Testis (tissue), 5 donors: ENCODE measurements at places on chromosomes 1 and 21.

GRCh38 chr1:185914089-185914488 lies 179.9 kb downstream of the HMCN1 start:
- no peak for DNase-seq

DNA sequence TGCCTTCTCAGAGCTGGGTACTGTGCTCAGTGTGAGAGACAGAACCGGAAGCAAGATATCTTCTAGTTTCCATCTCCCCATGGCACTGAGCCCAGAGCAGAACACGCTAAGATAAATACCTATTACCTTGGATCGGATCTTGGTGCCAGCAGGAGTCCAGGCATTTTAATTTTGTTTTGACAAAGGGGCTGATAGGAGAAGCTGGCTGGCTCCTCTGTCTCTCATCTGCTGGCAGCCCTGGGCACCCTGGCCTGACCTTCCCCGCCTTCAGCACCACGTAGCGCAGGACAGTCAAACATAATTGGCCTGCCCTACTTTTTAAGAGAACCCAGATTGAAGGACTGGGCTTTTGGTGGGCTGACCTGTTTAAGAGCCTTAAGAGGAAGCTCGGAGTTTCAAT lies 160.7 kb upstream of the KLHDC7A start:
- DNase-seq = no peak

GRCh38 chr1:4176841-4177240 lies 276.8 kb upstream of the C1orf174 start:
- no peak for DNase-seq

DNA sequence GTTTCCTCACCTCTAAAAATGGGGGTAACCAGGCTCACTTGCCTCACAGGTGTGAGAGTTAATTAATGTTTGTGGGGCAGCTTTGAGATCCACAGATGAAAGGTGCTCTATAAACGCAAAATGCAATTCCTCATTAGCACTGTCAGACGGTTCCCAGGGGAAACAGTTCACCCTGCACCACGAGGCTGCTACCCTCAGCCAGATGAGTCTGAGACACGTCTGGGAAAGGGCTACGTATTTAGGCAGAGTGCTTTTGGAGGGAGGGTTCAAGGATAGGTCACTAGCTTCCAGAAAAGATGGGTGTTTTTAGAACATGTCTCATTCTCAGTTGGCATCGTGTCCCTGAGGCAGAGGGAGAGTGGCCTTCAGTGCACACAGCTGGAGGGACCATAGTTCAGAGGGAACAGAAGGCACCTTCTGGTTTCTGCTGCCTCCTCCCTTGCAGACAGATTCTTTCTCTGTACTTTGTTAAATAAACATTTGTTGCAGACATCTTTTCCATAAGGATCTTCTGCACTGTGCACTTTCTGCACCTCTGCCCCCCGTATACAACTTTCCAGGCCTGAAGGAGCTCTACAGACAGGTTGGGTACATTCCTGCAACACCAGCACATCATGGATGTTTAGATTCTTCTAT lies 139.9 kb downstream of the CLIC6 start:
- DNase-seq = no peak

- DNase-seq = no peak
Observed at GRCh38 chr1:94988356-94988755, 61.4 kb upstream of the CNN3 start.

DNA sequence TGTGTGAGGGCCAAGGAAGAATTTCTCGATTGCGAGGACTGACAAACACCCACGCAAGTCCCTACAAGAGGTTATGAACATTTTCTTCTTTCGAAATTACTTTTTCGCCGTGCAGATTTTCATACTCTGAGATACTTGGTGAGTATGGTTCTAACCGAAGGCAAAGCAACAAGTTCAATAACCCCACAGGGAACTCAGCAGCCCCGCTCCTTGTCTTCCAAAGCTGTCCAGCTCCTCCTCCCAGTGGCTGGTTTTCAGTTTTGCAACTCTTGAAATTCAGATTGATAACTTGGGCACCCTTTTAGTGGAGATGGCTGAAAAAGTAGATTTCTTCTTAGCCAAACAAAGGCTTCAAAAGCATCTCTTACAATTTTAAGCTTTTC lies 154.4 kb downstream of the SETD4 start:
- DNase-seq = peak; percentile 25

DNA sequence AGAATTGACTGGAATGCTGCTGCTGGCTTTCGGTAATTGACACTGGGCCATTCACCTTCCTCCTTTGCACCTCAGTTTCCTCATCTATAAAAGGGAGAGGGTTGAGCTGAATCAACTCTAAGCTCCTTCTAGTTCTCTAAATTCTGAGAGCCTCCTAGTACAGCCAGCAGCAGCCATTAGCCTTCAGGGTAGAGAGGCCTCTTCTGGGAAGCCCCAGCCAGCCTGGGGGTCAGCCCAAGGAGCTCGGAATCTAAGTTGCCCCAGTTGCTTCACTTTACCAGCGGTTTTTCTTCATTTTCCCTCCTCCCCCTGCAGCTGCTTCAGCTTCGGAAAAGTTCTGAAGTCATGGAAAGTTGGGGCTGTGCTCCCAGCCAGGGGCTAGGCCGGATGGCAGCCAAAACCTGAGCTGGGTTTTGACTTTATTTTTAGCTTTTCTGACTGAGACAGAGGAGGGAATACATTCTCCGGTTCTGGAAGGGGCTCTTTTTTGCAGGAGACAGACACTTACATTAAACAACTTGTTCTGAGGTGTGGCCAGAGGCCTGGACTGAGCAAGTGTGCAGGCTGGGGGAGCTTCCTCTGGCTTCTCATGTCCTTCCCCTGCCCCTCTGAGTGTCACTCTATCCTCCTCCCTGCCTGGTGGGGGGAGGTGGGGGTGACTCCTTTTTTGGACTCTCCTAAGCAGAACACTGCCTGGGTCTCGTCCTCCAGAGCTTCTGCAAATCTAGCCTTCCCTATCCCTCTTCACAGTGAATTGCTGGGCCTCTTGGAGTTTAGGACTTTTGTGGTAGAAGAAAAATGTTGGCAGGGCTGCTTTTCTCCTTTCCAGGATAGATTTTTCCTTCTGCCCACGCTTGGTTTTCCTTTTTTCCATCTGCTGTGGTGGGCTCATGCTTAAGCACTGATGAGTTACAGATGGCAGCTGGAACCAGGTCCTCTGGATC lies 14.4 kb downstream of the LMNA start:
- DNase-seq = peak; percentile 64

- DNase-seq = no peak
Observed at GRCh38 chr1:148347781-148348180, 135.3 kb downstream of the PPIAL4G start.
